ENCODE measurements at places on chromosomes 6 and 20.
A peak's percentile ranks its signal among the peaks of the same experiment; 100 is the strongest.

- DNase-seq, result no peak
Measured at GRCh38 chr6:47631797-47632196, 66.6 kb upstream of the ADGRF4 start.

GRCh38 chr20:9447182-9447581, 67.2 kb upstream of the LAMP5 start:
- DNase-seq, result no peak

GRCh38 chr20:38804682-38805501, 605 bp upstream of the PPP1R16B start:
- peak; percentile 84 for DNase-seq

GRCh38 chr6:135850882-135851281, 619 bp upstream of the PDE7B start:
- no peak for DNase-seq

GRCh38 chr6:52304983-52305390, 20.4 kb upstream of the MCM3 start:
- no peak for DNase-seq

GRCh38 chr6:85470023-85470410, 20.1 kb downstream of the NT5E start:
- DNase-seq, result no peak

All from activated CD8-positive, alpha-beta memory T cell treated with anti-CD3 and anti-CD28 coated beads for 24 hours (primary cell).